ENCODE measurements at places on chromosomes 11 and 22.

- no peak for DNase-seq
These were observed 34.7 kb downstream of the MMP20 start for GRCh38 chr11:102590276-102591049.

DNA sequence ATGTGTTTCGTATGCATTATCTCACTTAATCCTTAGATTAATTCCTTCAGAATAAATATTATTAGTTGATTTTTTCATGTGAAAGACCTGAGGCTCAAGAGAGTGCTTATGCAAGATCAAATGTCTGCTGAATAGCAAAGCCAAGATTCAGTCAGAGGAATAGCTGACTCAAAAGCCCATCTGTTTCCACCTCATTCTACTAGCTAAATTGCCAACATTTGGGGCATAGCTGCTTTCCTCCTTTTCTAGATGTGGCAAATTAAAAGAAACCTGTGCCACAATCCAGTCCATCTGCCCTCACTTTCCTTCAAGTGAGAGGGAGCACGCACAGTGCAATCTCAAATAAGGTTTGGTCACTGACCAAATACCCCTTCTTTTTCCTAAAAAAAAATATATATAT is 121.1 kb downstream of the PAX6 start:
- peak; percentile 4 for DNase-seq

DNA sequence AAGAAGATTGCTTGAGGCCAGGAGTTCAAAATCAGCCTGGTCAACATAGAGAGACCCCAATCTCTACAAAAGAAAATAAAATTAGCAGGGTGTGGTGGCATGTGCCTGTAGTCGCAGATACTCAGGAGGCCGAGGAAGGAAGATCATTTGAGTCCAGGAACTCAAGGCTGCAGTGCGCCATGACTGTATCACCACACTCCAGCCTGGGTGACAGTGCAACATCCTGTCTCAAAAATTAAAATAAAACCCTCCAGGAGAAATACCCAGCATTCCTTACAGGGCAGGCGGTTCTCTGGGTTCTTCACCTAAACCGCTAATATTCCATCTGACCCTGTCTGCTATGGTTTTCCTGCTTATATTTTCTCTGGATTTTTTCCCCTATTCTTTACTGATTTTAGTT is 13.5 kb downstream of the TCF20 start:
- no peak for DNase-seq

DNA sequence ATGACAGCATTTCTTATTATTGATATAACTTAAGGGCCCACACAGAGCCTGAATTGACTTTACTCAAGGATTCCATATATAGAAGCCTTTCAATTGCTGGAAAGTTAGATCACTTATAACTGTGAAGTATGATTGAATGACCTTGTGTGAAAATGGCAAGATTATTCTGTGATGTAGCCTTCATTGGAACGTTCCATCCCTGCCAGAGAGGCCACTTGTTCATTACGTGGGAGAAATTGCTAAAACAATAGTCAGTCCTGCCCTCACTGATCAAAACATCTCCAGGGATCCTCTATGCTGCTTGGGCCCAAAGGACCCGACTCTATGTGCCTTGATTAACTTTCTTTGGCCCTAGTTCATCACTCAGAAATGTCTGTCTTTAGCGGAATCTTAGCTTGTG is 159.5 kb upstream of the BLID start:
- no peak for DNase-seq

- no peak for DNase-seq
These were observed 38.1 kb downstream of the MB start for GRCh38 chr22:35578836-35579575.

GRCh38 chr11:115963156-115963555 is 458.9 kb upstream of the CADM1 start:
- DNase-seq = no peak

GRCh38 chr11:11731311-11732083 is 109.7 kb upstream of the GALNT18 start:
- peak; percentile 65 for DNase-seq

DNA sequence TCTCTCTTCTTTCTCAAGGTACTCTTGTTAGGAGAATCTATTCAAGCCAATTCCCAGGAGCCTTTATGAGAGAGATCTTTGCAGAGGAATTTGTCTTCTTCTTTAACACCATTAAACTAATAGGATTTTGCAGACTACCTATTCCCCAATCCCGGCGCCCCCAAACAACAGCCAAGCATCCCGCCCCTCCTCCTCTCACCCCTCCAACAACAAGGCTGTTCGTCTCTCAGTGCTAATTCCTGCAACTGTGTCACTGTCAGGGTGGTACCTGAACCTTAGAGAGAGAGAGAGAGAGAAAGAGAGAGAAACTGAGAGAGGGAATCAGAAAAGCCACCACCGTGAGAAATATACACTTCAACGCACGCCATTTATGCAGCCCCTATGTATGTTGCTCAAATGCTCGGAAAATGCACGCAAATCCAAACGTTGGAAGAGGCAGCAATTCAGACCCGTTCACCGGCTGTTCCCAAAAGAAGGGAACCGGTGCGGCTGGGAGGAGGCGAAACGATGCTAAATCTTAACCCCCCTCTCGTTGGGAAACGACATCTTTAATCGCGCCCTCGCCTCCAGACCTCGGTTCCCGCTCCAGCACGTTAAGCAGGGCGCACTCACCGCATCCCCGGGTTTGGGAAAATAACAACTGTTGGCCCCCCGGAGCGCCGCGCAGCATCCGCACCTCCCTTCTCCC is 961 bp downstream of the KCNA4 start:
- DNase-seq = no peak

DNA sequence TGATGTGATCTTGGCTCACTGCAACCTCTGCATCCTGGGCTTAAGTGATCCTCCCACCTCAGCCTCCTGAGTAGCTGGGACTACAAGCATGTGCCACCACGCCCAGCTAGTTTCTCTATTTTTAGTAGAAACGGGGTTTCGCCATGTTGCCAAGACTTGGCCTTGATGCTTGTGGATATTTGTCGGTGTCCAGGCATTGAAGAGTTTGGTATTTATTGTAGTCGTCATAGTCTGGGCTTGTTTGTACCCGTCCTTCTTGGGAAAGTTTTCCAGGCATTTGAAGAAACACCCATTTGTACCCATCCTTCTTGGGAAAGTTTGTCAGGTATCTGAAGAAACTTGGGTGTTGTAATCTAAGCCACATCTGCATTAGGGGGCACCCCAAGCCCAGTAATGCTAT is 28.7 kb downstream of the FCHSD2 start:
- DNase-seq = no peak

- no peak for DNase-seq
These were observed 64.3 kb downstream of the NAT10 start for GRCh38 chr11:34169686-34170085.

DNA sequence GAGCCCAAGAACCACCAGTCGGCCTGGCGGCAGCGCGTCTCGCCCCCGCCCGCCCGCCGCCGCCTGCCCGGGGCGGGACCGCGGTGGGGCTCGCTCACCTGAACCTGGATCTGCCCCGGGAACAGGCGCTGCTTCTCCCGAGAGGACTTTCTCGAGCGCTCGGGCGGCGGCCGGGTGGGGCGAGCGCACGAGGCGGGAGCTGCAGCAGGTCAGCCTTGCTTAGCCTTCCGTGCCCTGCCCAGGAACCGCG is 133 bp downstream of the MYH9 start:
- DNase-seq = no peak

DNA sequence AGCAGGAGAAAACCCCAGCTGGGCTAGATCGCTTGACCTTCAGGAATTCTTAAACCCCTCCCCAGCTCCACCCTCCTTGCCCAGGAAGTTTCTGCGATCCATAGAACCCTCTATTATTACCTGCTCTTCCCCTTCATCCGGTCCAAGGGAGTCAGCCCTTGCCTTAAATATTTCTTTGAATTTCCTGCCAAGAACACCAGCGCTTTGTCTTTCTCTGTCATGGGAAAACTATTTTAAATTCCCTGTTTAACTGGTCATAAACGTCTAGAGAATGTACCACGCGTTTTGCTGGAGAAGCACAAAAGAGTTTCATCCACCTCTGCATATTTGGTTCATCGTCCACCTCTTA is 496 bp upstream of the TRAF6 start:
- peak; percentile 22 for DNase-seq

DNA sequence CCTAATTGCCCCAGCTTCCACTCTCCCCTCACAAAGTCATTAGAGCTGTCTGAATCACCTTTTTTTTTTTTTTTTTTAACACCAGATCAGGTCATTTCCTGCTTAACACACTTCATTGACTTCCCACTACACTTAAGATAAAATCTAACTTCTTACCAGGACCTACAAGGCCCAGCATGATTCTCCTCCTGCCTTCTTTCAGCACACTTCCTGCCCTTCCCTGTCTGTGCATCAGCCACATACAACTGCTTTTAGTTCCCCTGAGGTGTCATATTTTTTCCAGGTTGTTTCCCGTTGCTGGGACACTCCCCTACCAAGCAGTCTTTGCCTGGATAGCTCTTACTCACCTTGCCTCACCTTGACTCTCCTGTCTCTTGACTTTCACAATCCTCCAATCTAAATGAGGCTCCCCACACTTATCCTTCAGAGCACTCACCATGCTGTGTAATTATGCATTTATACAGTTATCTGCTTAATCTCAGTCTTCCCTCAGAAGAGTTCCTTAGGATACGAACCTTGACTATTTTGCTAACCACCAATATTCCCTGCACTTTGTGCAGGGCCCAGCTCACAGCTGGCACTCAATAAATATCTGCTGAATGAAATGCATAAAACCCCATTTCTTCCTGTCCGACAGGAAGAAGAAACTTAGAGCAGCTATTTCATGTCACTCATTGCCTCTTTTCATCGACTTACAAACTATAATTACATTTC is 96.6 kb upstream of the AKIP1 start:
- DNase-seq = no peak

- no peak for DNase-seq
These were observed 380.9 kb downstream of the TBC1D22A start for GRCh38 chr22:47143249-47143938.

- DNase-seq = peak; percentile 43
These were observed 17.5 kb upstream of the TXNRD2 start for GRCh38 chr22:19959043-19959586.

DNA sequence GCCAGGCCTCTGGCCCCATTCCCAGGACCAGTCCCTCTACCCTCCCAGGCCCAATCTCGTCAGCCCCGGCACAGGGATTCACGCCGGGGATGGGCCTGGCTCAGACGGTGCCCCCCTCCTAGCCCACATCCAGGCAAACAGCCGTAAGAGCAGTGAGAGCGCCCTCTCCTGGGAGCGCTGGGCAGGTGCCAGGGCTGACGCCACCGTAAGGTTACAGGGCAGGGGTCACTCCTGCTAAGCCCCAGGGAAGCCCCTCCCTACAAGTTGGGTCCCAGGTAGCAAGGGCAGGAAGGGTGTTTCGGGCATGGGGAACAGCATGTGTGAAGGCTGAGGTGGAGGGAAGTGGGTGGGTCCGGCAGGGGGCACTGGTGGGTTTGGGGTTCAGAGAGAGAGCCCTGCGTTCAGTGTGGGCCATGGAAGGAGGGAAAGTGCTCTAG is 19.2 kb upstream of the PPARA start:
- no peak for DNase-seq

- no peak for DNase-seq
These were observed 18.6 kb upstream of the TMA7B start for GRCh38 chr22:39941601-39942000.

DNA sequence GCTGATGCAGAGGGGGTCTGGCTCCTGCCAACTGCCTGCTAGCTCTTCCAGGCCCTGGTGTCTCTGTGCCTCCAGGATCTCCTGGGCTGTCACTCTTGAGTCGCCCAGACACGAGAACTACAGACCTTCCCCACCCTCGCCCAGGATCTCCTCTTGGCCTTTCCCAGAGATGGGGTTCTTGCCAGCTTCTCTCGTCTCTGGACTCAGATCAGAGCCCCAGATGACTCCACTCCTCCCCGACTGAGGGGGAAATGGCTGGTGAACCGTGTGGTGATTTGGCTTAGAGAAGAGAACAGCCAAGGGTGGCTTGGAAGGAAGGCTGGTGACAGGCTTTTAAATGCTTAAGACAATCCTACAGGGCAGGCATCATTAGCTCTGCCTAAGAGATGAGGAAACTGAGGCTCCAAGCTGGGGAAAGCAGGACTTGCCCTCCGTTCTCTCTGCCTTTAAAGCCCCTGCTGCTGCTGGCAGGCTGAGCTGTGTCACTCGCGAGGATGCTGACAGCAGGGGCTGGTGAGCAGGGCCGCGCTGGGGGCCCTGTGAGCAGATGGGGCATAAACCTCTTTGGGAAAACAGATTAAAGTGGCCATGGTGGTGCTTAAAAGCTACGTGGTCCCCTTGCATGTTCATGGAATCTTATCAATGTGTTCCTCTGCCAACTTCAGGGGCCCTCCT is 90.3 kb upstream of the THY1 start:
- DNase-seq = no peak

- no peak for DNase-seq
These were observed 91.6 kb upstream of the SLC22A12 start for GRCh38 chr11:64499261-64500004.

- DNase-seq = peak; percentile 65
These were observed 21.8 kb downstream of the NF2 start for GRCh38 chr22:29625090-29625825.

DNA sequence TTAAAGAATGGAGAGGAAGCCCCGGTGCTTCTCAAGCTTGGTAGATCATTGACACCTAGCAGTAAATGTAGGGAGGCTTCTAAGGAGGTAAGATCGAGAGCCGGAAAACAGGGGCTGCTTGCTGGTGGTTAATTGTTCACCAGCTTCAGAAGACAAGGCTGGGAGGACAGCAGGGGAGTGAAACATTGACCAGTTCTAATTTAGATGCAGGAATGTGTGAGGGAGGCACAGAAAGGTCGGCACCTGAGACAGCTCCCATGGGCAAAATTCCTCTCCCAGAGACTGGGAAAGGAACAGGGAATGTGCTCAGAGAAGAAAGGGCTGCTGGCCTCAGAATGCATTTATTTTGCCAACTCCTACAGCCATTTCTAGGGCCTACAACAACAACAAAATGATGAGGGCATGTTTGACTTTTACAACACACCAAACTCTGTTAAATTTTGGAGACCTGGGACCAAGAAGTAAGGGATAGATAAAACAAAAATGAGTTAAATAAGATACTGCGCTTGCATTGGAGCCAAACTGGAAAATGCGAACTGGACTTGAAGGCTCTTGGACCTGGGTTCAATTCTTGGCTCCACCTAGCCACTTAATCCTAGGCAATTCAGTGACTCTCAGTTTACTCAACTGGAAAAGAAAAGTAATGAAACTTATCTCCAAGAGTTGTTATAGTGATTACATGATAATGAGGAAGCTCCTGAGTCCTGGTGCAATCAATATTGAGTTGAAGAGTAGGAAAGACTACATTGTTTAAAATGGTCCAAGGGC is 31.0 kb downstream of the FZD4 start:
- DNase-seq = no peak

- DNase-seq = peak; percentile 88
These were observed 1.1 kb upstream of the NECTIN1 start for GRCh38 chr11:119729951-119730613.

GRCh38 chr11:75022759-75023396 is 34.1 kb downstream of the NEU3 start:
- DNase-seq = peak; percentile 93

- DNase-seq = no peak
These were observed 10.0 kb upstream of the MIF start for GRCh38 chr22:23884140-23884539.

Measured in AG08395 (cell line).